ENCODE measurements at places on chromosomes 4 and X. TPM values are rescaled to one million over a fixed set of nuclear protein-coding genes. Genes with fewer than 3 reads are reported as not detected.
A peak's percentile ranks its signal among the peaks of the same experiment; 100 is the strongest.

Gene ADH1C
- 0.33 TPM for total RNA-seq

Gene IQSEC2
- total RNA-seq: 2.3 TPM

- DNase-seq: no peak
Measured at GRCh38 chrX:136193771-136194170, 46.4 kb downstream of the FHL1 start.

DNA sequence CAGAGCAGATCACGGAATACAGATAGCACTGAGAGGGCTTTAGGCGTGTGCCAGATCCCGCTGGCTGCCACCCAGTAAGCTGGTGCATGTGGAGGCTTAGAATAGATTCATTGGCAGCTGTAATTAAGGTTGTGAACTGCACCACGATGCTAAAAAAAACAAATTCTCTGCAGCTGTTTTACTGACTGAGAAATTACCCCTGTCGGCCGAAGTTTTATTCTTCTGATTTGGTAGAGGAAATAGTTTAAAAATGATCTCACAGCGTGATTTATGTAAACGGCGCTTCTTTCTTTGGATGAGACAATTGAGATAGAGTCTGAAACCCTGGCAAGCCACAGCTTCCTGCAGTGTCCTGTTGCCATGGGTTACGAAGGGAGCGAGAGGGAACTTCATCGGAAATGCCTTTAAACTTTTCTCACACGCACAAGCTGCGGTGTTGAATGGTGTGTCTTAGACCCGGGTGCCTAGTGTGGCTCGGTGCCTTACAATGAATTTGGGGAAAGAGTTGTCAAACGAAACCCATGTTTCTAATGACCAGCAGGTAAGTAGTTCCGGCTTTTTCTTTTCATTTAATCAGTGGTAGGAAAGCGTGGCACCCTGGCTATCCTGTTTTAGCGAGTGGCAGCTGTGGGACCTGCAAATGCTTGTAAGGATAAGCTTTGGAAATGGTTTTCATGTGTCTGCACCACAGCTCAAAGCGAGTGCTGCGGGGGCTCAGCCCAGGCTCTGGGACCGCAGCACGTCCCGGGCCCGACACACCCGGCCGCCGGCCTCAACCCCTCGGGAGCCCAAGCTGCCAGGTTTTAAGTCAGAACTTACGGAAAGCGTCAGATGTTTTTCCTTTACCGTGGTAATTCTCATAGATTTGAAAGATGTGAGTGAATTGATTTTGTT lies 71.7 kb upstream of the HGFAC start:
- peak; percentile 79 for DNase-seq

DNA sequence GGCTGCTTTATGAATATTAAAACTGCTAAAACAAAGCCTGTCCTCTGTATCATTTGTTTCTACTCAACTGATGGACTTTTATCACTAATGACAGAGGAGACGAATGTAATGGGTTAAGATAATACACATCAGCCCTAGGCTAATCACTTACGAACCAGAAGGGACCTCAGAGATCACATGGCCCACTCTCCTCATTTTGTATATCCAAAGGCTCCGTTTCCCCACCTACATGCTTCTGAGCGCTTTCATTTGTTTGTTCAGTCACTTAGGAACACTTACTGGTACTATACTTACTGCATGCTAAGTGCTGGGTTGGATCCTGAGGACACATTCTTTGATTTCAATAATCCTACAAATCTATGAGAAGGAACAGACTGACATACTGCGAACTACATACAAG lies 169.3 kb downstream of the CEP135 start:
- no peak for DNase-seq

DNA sequence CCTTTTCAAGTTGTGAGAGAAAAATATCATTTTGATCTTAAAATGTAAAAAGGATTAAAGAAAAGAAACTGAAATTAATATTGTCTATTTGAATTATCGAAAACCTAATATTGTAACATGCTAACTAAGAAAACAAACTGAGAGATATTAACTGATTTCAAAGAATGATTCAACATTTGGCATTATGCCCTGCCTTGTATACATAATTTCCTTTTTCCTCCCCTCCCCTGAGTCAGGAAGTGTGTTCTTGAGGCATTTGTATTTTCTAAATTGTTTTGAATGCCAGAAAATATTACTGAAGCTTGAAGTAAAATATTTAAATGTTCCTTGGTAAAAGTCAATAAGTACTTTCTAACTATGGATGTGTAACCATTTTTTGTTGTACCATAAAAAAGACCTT lies 49.4 kb downstream of the RPS6KA3 start:
- DNase-seq: no peak

Gene ARHGAP36
- 1.7 TPM for total RNA-seq

DNA sequence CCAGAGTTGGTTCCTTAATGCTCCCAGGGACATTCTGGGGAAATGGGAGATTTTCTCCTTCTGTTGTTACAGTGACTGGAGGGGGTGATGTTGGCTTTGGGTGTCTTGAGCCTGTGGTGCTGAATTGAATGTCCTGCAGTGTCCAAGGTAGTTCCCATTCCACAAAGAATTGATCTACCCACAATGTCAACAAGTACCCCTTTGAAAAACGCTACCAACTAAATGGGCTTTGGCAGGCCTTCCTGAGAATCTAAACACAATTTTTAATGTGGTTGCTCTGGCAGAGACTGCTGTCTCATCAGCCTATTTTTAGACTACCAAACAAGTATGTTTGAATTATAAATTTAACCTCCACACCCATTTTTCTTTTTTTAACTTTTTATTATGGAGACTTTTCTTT lies 69.4 kb downstream of the CCKAR start:
- DNase-seq: no peak

- no peak for DNase-seq
Measured at GRCh38 chr4:111697176-111697942, 447.9 kb upstream of the FAM241A start.

Gene CSAG1
- total RNA-seq: 0.24 TPM

Gene FAM199X
- total RNA-seq: 9.7 TPM

GRCh38 chr4:13641084-13641483 lies 13.6 kb upstream of the BOD1L1 start:
- no peak for DNase-seq

- no peak for DNase-seq
Measured at GRCh38 chr4:165872461-165873297, at the start of gene TLL1. TLL1 (plus strand) TSS chr4:165873237; CDS start chr4:165873905, 668 bp downstream.

- no peak for DNase-seq
Measured at GRCh38 chrX:70907900-70908299, 611 bp downstream of the TEX11 start.

GRCh38 chr4:38371391-38371851 lies 292.6 kb upstream of the KLF3 start:
- DNase-seq: no peak

DNA sequence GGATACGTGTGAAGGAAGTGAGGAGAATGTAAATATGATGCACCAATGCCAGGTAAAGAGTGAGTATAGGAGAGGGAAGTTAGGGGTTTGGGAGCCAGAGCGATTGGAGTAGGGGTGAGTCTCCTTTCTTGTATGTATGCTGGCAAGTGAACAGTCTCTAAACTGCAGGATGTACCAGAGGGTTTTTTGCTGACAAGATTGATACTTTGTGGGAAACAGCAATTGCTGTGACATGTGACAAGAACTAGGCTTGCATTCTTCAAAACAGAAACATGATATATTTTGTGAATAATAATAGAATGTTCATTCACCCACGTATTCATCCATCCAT lies 706 bp downstream of the CHIC1 start:
- no peak for DNase-seq

GRCh38 chrX:118560489-118560888 lies 64.9 kb downstream of the DOCK11 start:
- DNase-seq: no peak

GRCh38 chr4:9703391-9703790 lies 78.0 kb upstream of the DRD5 start:
- DNase-seq: peak; percentile 81

Gene SPANXN3
- not detected for total RNA-seq

- DNase-seq: no peak
Measured at GRCh38 chrX:15158350-15158735, 111.5 kb downstream of the ASB9 start.

- DNase-seq: no peak
Measured at GRCh38 chr4:20754036-20754435, 53.8 kb downstream of the PACRGL start.

Gene SMAD1
- 23.5 TPM for total RNA-seq

GRCh38 chrX:53939127-53939526 lies 105.1 kb downstream of the PHF8 start:
- no peak for DNase-seq

Gene GUCY1B1
- total RNA-seq: 7.2 TPM

DNA sequence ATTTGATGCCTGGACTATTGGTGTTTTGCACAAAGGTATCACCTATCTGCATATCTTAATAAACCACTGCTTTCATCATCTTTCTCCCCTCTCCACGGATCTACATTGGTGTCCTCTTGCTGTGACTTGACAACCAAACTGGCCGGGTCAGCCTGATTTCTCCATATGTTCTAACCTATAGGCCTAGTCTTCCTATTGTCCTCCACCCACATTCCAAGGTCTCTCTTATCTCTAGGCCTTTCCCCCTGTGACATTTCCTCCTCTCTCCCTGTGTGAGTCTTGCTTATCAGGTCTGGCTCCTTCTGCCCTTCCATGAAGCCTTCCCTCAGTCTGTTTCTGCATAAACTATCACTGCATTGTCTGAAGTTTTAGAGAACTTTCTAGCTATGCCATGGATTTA lies 33.7 kb downstream of the ARHGAP24 start:
- no peak for DNase-seq

- DNase-seq: no peak
Measured at GRCh38 chr4:168781341-168781740, 228.7 kb downstream of the CBR4 start.

GRCh38 chrX:137031517-137032340 lies 2.1 kb downstream of the GPR101 start:
- peak; percentile 27 for DNase-seq

DNA sequence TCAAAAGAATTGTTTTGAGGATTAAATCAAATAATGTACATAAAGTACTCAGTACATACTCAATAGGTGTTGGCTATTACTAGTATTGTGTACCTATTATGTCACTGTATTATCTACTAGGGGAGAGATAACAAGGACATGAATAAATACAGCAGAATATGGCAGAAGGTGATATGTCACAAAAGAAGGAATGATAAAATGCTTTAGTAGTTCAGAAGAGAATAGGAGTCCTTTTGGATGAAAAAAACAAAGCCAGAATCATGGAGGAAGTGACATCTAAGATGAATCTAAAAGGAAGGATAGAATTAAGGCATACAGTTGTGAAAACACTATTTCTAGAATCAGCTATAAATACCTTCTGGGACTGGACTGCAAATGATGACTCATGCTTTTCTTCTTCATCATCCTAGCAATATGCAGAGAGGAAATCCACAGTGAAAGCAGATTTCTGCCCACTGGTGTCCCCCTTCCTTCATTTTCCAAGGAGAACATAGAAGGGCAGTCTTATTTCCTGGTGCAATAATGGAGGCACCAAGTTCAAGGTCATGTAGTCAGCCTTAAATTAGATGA lies 98.7 kb downstream of the GLUD2 start:
- DNase-seq: no peak

DNA sequence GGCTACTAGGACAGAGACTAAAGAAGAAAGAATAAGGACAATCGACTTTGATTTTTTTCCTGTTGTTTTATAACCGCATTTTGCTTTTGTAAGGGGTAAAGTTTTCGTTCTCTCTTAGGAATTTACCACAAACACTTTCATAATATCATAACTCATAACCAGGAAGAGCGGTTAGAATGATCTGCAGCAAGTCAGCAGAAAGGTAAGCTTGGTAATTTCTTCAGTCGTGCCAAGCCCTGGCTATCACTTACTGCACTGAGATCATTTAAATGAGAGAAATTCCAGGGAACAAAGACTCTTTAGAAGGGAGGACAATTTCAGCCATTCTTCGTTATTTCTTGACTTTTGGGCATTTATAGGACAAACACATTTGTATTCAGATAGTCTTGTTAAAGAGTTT lies 258.1 kb downstream of the UNC5C start:
- DNase-seq: peak; percentile 42

Gene PAGE4
- total RNA-seq: 0.80 TPM

- DNase-seq: no peak
Measured at GRCh38 chr4:47065051-47065481, 33.7 kb downstream of the GABRB1 start.

GRCh38 chrX:118459494-118459893 lies 36.1 kb upstream of the DOCK11 start:
- peak; percentile 17 for DNase-seq

Gene CXCL13
- total RNA-seq: 1.9 TPM

- DNase-seq: no peak
Measured at GRCh38 chrX:45755703-45756102, 555.0 kb upstream of the DIPK2B start.

GRCh38 chr4:24862073-24862751 lies 50.6 kb downstream of the CCDC149 start:
- no peak for DNase-seq

DNA sequence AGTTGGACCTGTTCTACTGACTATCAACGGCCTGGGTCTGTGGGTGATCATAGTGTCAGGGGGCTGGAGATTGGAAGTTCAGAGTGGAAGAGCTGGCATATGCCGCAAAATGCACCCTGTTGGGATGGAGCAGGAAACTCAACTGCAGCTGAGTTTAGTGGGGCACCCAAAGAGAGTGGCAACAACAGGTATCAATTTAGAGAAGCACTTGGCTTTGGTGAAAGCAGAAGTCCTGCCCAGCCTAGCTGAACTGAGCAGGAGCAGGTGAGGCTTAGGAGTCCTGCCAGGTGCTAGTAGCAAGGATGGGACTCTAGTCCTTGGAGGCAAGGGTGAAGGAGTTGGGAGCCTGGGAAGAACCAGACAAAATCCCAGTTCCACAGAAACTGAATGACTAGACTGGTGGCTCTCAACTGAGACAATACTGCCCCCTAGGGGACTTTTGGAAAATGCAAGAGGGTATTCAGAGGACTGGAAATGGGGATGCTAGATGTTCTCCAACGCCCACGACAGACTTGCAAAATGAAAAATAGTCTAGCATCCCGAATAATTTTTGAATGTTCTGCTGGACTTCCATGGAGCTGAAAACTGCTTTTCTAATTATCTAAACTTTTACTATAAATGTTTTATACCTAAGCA lies 49.4 kb downstream of the RTL9 start:
- DNase-seq: peak; percentile 25

Gene PRR32
- total RNA-seq: not detected

- DNase-seq: no peak
Measured at GRCh38 chr4:74316397-74316796, 8.1 kb downstream of the EPGN start.

Gene FNIP2
- total RNA-seq: 11.8 TPM

GRCh38 chr4:145148980-145149379 lies 31.4 kb downstream of the OTUD4 start:
- DNase-seq: no peak

DNA sequence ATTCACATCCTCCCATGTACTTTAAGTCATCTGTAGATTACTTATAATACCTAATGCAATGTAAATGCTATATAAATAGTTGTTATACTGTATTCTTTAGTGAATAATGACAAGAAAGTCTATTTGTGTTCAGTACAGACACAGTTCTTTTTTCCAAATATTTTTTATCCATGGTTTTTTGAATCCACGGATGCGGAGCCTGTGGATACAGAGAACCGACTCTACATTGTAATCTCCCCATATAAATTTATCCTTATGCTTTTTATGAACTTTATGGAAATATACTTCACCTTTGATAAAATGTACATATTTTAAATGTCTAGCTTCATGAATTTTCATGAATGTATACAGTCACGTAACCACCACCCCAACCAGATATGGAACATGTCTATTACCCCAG lies 88.2 kb downstream of the DOCK11 start:
- no peak for DNase-seq

Measured in thymus (tissue), 14 donors.